ENCODE measurements at places on chromosomes 2 and 18. TPM values are rescaled to one million over a fixed set of nuclear protein-coding genes. Genes with fewer than 3 reads are reported as not detected.

- ATAC-seq = no peak
Observed at GRCh38 chr18:9104244-9104901, 1.9 kb downstream of the NDUFV2 start.

- ATAC-seq = no peak
Observed at GRCh38 chr2:194100201-194100600, 1556.8 kb upstream of the SLC39A10 start.

The PFN4 gene
- total RNA-seq = 2.2 TPM

GRCh38 chr18:3140986-3141639, 78.7 kb downstream of the MYOM1 start:
- ATAC-seq = no peak

The NAT8 gene
- 0.43 TPM for total RNA-seq

DNA sequence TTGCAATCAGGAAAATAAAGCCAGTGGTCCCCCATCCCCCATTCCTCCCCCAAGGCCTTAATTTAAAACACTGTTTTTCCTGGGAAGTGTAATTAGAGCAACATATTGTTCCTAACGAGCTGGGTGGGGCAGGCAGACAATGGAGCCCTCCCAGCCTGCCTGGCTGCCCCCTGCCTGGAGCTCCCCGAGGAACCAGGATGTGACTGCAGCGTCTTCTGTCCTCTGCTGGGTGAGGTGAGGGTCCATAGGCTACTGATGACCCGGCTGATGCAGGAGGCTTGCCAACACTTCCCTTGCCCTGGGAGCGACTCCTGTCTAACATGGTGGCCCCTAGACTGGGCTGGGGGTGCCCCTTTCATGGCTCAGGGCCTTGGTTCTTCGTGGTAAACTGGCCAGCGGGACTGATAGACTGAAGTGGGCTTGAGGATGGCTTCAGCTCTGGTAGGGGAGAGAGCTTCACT, 152.4 kb downstream of the DYSF start:
- ATAC-seq = no peak

The MC2R gene
- total RNA-seq = 0.05 TPM

The SMAD4 gene
- 56.4 TPM for total RNA-seq

- no peak for ATAC-seq
Observed at GRCh38 chr2:9336576-9337314, 86.6 kb downstream of the ITGB1BP1 start.

DNA sequence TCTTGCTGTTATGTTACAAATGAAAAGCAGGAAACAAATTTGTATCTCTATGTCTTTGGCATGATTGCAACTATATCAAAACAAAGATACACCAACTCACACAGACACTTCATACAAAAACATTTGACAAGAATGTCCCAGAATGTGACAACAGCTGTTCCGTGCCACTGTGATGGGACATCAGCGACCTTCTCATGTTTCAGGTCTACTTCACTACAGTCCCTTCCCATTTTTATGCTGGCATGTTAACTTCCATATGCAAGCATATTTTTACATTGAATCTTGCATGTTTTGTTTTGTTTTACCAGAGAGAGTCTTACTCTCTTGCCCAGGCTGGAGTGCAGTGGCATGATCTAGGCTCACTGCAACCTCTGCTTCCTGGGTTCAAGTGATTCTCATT, 71.2 kb downstream of the STK25 start:
- ATAC-seq = peak; percentile 49

- no peak for ATAC-seq
Observed at GRCh38 chr18:6661692-6662415, 67.7 kb upstream of the ARHGAP28 start.

DNA sequence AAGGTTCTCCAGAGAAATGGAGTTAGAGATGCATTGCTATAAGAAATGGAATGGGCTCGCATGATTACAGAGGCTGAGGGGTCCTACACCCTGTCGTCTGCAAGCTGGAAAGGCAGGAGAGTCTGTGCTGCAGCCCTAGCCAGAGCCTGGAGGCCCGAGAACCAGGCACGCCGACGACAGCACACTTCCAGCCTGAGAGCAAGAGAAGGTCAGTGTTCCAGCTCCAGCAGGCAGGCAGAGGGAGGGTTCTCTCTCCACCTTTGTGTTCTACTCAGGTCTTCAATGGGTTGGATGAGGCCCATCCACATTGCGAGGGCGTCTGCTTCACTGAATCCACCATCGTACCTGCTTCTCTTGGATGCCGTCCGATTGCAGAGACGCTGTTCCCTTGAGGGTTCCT, 177.6 kb upstream of the HDAC4 start:
- ATAC-seq = no peak

The MAPK4 gene
- 11.4 TPM for total RNA-seq

All from motor neuron (in vitro differentiated cells).